Glutamatergic neuron (in vitro differentiated cells): ENCODE measurements at places on chromosomes 1 and 21. TPM values are rescaled to one million over a fixed set of nuclear protein-coding genes. Genes with fewer than 3 reads are reported as not detected.

The RGS7 gene
- total RNA-seq = 16.0 TPM

The LORICRIN gene
- total RNA-seq = not detected

The NCAM2 gene
- total RNA-seq = 4.3 TPM

The PIK3CD gene
- 39.4 TPM for total RNA-seq

The GLIS1 gene
- total RNA-seq = 0.76 TPM

The C4BPA gene
- total RNA-seq = not detected

The ADGRL4 gene
- not detected for total RNA-seq

The RPE65 gene
- not detected for total RNA-seq

The KIF14 gene
- 2.9 TPM for total RNA-seq

The LYPLAL1 gene
- total RNA-seq = 17.4 TPM

The BEST4 gene
- total RNA-seq = 0.88 TPM

The GPR25 gene
- total RNA-seq = not detected

The MFSD2A gene
- 5.6 TPM for total RNA-seq

The CYYR1 gene
- 40.7 TPM for total RNA-seq

The SPRR1A gene
- total RNA-seq = not detected

The KANK4 gene
- total RNA-seq = not detected

The OR2AK2 gene
- 0.49 TPM for total RNA-seq

The SMCP gene
- total RNA-seq = not detected

The LENEP gene
- total RNA-seq = 1.3 TPM

The CRYBG2 gene
- total RNA-seq = 2.2 TPM

The ADAMTS4 gene
- total RNA-seq = 12.3 TPM

The ETNK2 gene
- total RNA-seq = 5.0 TPM

The HLX gene
- total RNA-seq = 0.56 TPM

The INKA2 gene
- total RNA-seq = 112 TPM

The RSPH1 gene
- 0.42 TPM for total RNA-seq

The PLEKHA6 gene
- total RNA-seq = 72.7 TPM

The CD164L2 gene
- total RNA-seq = not detected

The PGLYRP3 gene
- total RNA-seq = not detected

The ALX3 gene
- total RNA-seq = not detected

The AMY2A gene
- not detected for total RNA-seq

The DPH2 gene
- 25.3 TPM for total RNA-seq

The TMEM82 gene
- total RNA-seq = not detected

The STIL gene
- total RNA-seq = 5.4 TPM

The AMPD1 gene
- total RNA-seq = not detected

The RNU5D-1 gene
- not detected for total RNA-seq

The KCNA2 gene
- 19.7 TPM for total RNA-seq

The OLFM3 gene
- total RNA-seq = 2.7 TPM

The PRKAB2 gene
- total RNA-seq = 26.7 TPM

The SH2D1B gene
- total RNA-seq = not detected

The CA14 gene
- 1.5 TPM for total RNA-seq

The ELAPOR1 gene
- total RNA-seq = 1.5 TPM

The TESK2 gene
- 3.3 TPM for total RNA-seq

The PKNOX1 gene
- 28.7 TPM for total RNA-seq

The CAPN9 gene
- not detected for total RNA-seq

The CHAF1B gene
- total RNA-seq = 2.0 TPM

The IFI44L gene
- not detected for total RNA-seq
